Coronary artery (tissue), 2 donors: ENCODE measurements at places on chromosomes 12 and 14.

- DNase-seq: no peak
Measured at GRCh38 chr14:36653962-36654793, 7.5 kb upstream of the PAX9 start.

- DNase-seq: no peak
Measured at GRCh38 chr12:67280572-67280971, 11.4 kb downstream of the CAND1 start.

DNA sequence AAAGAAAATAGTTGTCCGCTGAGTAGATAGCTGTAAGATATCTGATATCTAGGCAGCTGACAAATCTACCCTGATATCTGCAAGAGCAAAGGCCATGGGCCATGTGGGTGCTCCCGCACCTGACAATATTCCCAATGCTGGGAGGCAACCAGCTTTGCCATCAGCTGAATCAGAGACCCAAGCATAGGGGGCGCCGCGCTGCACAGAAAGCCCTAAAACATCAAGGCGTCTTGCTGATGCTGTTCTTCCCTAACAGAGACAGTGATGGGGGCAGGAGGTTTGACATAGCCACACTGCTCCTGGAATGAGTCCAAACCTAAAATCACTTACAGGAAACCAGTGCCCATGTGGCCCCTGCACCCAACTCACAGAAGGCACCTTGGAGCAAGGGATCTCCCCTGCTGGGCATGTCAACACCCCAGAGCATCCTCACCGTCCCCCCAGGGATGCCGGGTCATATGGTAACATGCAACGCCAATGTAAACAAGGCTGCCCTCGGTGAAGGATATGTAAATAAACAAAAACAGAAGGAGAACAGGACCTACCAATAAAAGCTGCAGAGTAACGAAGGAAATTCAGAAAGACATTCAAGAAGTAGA lies 199.5 kb downstream of the TMEM132D start:
- no peak for DNase-seq

- no peak for DNase-seq
Measured at GRCh38 chr12:24015833-24016160, 66.3 kb upstream of the SOX5 start.
